ENCODE measurements at places on chromosomes 6 and 20. TPM values are rescaled to one million over a fixed set of nuclear protein-coding genes. Genes with fewer than 3 reads are reported as not detected.

Gene LY6G5C
- total RNA-seq, result not detected

Gene SNAP25
- 1.3 TPM for total RNA-seq

Gene TREM1
- 3.1 TPM for total RNA-seq

Gene RIMS4
- total RNA-seq, result 2.4 TPM

Gene GRM1
- not detected for total RNA-seq

Gene RAET1L
- total RNA-seq, result not detected

Gene UNC5CL
- 7.9 TPM for total RNA-seq

Gene DTD1
- 29.6 TPM for total RNA-seq

Gene TRDN
- total RNA-seq, result 0.14 TPM

Gene PRSS16
- not detected for total RNA-seq

Gene PXMP4
- total RNA-seq, result 4.1 TPM

Gene ZNF341
- 1.8 TPM for total RNA-seq

Gene TSHZ2
- 32.6 TPM for total RNA-seq

Gene OR2J3
- not detected for total RNA-seq

Gene TMEM170B
- 6.8 TPM for total RNA-seq

Gene ESR1
- total RNA-seq, result 4.9 TPM
